ENCODE measurements at places on chromosomes 6 and 20.

DNA sequence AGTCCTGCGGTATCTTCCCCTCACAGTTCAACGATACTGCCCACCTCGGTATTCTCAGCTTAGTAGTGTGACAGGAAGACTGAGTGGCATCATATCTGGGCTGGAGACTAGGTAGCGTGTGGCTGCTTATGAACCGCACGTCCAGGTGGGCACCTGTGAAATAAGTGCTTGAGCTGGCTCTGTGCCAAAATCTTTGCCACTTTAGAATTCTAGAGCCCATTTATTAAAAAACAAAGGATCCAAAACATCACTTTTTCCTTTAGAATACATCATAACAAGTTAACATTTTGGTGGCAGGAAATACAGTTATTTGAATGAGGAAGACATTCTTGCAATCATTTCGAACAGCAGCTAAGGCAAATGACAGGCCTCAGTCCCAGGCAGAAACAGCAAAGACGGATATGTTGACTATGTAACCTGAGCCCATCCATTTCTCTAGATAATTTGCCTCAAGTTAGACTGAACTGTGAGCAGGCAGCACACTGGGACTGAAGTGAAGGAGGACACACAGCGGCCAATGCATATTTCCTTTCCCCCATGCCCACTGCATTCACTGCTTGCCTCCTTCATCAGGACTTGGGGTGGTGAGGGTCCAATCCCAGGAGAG lies 136.6 kb downstream of the GMDS start:
- no peak for DNase-seq

DNA sequence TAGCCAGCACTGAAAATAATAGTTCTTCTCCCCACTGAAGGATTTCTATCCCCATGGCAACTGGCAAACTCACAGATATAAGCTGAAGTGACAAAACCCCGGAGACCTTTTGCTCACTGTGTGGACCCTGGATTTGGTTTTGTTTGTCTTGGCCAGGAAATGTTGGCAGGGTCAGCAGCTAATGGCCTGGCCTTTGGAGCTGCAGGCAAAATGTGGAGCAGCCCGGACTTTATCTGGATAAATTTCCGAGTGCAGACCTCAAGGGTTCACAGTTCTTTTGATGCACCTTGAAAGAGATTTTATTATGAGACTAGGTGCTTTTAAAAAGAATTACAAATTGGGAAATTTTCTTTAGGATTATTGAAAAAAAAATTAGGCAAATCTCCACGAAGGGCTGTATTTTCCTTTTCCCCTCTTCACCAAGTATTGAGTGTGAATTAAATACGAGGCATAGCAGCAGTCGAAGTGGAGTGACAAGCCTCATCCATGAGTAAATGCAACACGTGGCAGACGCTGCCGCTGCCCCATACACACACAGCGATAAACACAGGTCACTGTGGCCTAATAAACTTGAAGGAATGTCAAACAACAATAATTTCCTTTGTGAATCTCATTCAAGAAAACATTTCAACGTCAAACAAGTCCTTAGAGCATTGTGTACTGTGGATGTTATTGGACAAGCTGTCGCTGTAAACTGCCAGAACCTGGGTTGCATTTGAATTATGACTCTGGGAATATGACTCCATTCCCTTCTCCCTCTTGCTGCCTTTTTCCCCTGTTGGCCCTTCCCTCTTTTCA lies 35.1 kb upstream of the CCN6 start:
- no peak for DNase-seq

DNA sequence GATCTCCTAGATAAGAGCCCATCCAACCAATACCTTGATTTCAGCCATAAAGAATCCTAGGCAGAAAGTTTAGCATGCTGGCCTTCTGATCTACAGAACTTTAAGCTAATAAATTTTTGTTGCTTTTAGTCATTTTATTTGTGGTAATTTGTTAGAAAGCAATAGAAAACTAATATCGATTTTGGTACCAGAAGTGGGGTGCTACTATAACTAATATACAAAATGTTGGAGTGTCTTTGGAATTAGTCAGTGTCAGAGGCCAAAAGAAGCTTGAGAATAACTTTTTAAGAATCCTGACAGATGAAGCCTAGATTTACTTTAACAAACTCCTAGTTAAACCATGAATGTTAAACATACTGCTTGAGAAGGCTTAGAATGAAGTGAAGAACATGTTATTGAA lies 83.6 kb upstream of the HSF2 start:
- DNase-seq: no peak

- no peak for DNase-seq
Observed at GRCh38 chr20:20894280-20894679, 181.8 kb upstream of the RALGAPA2 start.

DNA sequence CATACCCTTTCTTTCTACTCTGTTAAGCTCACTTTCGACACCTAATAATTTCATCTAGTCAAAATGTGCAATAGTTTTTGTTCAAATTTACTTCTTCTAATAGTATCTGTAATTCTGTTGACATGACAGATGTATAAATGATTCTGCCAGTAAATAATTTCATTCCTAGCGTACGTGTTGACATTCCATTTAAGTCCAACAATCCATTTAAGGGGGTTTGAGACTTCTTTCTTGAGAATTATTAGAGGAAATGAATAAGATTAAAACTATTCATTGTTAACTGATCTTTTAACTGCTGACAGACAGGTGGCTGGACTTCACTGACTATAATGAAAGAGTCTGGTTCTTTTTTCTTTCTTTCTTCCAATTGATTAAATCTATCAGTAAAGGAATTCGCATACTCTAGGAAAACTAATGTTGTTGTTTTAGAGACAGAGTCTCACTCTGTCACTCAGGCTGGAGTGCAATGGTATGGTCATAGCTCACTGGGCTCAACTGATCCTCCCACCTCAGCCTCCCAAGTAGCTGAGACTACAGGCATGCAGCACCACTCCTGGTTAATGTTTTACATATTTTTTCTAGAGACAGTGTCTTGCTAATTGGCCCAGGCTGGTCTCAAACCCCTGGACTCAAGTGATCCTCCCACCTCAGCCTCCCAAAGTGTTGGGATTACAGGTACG lies 55.9 kb downstream of the MAP3K5 start:
- DNase-seq: no peak

- DNase-seq: no peak
Observed at GRCh38 chr20:9053108-9053507, 15.8 kb upstream of the PLCB4 start.

DNA sequence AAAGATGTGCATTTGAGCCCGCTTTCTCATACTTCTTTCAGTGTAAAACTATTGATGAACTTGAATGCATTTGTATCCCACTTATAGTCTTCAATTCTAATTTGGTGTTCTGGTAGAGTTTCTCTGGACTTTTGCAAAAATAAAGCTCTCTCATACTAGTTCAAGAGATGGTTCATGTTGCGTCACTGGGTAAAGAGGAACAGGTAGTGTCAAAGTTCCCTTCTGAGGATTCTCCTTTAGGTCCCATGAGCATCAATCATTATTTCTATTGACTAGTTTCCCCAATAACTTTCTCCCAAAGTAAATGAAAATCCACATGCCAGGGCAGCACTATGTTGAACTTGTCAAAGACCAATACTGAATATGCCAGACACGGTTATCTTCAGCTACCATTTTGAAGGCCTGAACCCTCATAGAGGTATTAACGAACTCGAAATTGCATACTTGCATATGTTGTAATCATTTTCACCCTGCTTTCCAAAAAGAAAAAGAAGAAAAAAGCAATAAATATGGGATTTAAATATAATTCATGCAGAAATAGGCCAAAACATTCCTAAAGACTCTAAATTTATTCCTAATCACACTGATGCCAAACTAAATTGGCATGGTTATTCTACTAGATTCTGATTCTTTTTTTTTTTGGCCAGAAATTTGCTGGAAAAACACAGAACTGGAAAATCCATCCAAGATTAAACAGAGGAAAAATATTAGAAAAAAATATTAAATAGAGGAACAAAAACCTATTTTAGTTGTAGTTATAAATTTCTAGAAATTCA lies 84.5 kb downstream of the SGK1 start:
- no peak for DNase-seq

DNA sequence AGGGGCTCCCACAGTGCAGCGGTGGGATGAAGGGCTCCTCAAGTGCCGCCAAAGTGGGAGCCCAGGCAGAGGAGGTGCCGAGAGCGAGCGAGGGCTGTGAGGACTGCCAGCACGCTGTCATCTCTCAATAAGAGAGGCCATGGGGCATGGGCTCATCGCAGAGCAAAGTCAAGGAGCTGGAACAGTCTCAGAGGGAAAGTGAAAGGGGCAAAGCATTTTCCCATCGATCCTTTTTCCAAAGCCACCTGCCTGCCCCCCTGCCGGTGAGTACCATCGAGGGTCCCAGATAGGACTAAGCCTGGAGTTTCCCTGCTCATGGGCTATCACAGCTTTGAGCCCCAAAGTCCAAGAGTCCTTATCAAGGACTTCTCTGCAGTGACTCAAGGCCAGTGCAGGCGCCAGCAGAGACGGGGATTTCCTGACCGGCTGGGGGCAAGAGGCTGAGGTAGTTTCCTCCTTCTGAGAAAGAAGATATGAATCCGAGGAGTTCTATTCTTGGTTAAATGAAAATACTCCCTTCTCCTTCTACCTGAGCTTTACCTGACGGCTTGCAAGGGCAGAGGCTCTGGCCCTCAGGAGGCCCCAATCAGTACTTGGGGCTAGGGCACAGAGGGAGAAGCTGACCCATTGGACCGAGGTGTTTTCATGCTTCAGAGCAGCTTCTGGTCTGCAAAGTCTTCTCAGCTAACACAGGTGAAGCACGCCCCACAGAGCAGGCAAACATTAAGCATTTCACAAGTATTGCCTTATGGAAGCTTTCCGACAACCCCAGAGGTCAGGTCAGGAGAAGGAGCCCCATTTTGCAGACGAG lies 22.6 kb downstream of the ETV7 start:
- no peak for DNase-seq

DNA sequence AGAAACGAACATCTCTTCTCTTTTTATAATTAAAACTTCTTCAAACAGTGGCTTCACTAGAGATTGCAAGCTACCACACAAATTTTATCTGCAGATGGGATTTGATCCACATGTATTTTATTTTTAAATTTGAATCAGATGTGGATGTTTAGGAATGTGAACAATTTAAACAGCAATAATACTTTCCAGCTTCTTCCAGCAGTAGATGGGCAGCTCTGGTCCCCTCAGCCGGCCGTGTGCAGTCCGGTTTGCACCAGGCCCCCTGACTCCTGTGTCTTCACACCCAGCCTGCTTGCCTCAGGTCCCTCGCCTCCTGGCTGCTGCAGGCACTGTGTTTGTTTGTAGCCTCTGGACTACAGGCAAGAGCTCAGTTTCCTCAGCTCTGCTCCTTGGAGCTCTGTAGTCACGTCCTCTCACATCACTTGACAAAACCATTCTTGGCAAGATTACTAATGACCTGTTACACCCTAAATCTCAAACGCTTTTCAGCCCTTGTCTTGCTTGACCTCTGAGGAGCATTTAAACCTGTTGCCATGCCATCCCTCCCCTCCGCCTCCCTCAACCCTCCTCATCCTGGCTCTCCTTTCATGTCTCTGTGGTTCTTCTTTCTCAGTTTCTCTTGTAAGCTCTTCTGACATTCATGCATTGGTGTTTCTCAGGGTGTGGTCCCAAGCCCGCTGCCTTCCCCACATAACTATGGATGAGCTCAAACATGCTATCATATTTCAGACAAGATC lies 13.2 kb upstream of the ZBTB24 start:
- DNase-seq: no peak

DNA sequence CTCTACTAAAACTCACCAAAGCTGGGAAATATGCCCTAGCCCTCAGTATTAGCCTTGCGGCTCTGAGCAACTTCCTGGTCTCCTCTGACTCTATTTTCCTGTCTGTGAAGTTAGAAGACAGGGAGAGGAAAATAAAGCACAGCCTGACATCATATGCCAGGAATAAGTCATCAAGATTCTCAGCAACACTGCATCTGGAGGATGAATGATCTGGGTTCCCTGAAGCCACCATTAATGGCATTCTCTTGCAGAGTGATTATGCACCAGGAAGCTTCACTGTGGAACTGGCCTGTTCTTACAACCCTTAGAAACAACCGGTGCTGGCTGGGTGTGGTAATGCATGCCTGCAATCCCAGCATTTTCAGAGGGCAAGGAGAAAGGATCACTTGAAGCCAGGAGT lies 12.4 kb downstream of the ADGRF5 start:
- no peak for DNase-seq

DNA sequence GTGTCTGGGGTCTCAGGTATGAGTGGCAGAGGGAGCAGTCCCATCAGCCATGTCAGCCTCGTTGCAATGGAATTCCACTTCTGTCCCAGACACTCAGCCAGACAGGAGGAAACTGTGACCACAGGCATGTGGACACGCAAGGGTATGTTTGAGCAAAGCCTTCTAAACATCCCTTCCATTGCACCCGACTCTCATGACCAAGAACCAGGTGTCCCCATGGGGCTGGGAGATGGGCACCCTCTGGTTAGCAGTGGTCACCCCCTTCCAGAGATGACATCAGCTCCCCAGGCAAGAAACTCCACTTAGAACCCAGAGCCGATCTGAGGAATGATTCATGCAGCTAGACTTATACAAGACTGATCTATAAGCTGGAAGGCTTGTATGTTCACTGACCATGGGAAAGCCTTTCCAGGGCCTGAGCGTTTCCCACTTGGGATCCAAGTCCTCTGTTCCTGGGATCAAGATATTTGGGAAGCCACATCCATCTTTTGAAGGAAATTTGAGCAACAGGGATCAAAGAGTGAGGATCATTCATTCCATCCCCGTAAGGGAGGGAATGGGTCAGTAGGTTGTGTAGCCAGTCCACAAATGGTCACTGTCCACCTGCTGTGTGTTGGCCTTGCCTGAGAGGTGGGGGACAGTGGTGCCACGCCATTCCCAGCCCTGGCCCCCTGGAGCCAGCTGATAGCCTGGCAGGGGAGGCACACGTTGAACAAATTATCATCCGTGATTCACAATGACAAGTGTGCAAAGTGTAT lies 3.9 kb upstream of the MRGBP start:
- no peak for DNase-seq

- no peak for DNase-seq
Observed at GRCh38 chr6:11830520-11830919, 51.9 kb upstream of the ADTRP start.

DNA sequence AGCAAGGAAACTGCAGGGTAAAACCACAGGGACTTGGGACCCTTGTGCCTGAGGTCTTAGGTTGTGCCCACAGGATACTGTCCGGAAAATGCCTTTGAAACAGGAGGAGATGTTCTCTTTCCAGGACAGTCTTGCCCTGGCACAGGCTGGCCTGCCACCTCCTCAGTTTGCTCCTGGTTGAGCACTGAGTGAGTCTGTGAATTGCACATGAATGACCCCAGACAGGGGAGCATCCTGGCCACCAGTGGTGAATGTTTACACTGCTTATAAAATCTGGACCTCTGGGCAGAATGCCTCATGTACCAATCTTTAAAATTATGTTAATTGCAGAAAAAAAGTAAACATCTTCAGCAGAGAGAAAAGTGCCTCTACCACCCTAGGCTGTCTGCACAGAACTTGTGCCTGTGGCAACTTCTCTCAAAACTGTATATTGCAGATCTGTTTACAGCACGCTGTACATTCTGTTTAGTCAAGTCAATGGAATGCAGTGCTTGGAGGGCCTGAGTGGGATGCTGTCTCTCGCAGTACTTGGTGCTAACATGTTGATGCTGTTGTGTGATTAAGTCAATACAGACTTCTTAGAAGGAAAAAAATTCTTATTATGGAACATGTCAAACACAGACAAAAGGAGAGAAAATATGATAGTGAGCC lies 242.1 kb downstream of the SOD2 start:
- DNase-seq: no peak

All from ureter (tissue), 1 donor.